Neural crest cell (in vitro differentiated cells): ENCODE measurements at places on chromosomes 6 and 20. TPM values are rescaled to one million over a fixed set of nuclear protein-coding genes. Genes with fewer than 3 reads are reported as not detected.

GRCh38 chr6:17015144-17015543 lies 86.7 kb upstream of the STMND1 start:
- no peaks in the 10 kb centered on the region for H3K36me3 ChIP-seq
- H3K27me3 ChIP-seq, result no peaks in the 10 kb centered on the region
- no peak overlapping the region for H3K27ac ChIP-seq
- no peaks in the 10 kb centered on the region for H3K4me1 ChIP-seq

GRCh38 chr20:32535953-32536823 lies 48.9 kb downstream of the NOL4L start:
- H3K4me1 ChIP-seq, result peaks cover 53% of the 10 kb centered on the region
- H3K27me3 ChIP-seq, result peaks cover 30% of the 10 kb centered on the region
- no peaks in the 10 kb centered on the region for H3K36me3 ChIP-seq
- no peak overlapping the region for H3K27ac ChIP-seq
- peak; percentile 51 for DNase-seq
- peak overlapping the region; percentile 68 for H3K4me3 ChIP-seq

DNA sequence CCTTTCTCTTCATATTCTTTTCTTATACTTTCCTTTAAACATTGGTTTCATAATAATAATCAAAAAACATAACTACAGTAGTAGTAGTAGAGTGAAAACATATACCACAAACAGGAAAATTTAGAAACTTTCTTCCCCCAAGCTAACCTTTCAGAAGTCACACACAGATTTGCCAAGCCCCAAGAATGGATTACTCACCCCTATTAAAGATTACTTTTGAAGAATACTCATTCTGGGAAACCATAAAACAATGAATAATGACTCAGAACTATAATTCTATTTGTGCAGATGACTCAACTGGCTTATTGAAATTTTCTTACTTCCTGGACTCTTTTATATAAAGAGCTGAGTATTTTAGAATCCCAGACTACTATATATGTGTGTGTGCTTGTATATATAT lies 119.4 kb upstream of the GJE1 start:
- no peak overlapping the region for H3K27ac ChIP-seq
- H3K36me3 ChIP-seq, result no peaks in the 10 kb centered on the region
- no peak for DNase-seq
- no peak overlapping the region for H3K4me3 ChIP-seq
- H3K4me1 ChIP-seq, result peaks cover 15% of the 10 kb centered on the region

GRCh38 chr6:89066940-89067646 lies 13.5 kb upstream of the PNRC1 start:
- H3K36me3 ChIP-seq, result no peaks in the 10 kb centered on the region
- H3K27ac ChIP-seq, result no peak overlapping the region
- no peaks in the 10 kb centered on the region for H3K27me3 ChIP-seq
- no peak overlapping the region for H3K4me3 ChIP-seq
- H3K4me1 ChIP-seq, result no peaks in the 10 kb centered on the region

- H3K4me3 ChIP-seq, result no peak overlapping the region
- no peaks in the 10 kb centered on the region for H3K36me3 ChIP-seq
- H3K27ac ChIP-seq, result no peak overlapping the region
- no peaks in the 10 kb centered on the region for H3K27me3 ChIP-seq
- no peaks in the 10 kb centered on the region for H3K4me1 ChIP-seq
Measured at GRCh38 chr20:5691918-5692618, 58.1 kb upstream of the SHLD1 start.

The GFRAL gene
- total RNA-seq, result not detected in 2 replicates
